ENCODE measurements at places on chromosomes 3 and 15. TPM values are rescaled to one million over a fixed set of nuclear protein-coding genes. Genes with fewer than 3 reads are reported as not detected.
A peak's percentile ranks its signal among the peaks of the same experiment; 100 is the strongest.

DNA sequence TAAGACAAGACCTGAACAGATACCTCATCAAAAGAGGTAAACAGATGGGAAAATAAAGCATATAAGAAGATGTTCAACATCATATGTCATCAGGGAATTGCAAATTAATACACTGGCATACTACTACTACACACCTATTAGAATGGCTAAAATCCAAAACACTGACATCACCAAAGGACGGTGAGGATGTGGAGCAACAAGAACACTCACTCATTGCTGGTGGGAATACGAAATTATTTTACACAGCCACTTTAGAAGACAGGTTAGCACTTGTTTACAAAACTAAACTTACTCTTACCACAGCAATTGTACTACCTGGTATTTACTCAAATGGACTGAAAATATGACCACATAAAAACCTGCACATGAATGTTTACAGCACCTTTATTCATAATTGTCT lies 119.6 kb downstream of the GSK3B start:
- no peak for DNase-seq

- no peak for DNase-seq
Measured at GRCh38 chr3:94912656-94913055, 849.8 kb downstream of the NSUN3 start.

IL5RA gene
- total RNA-seq = 3.5 TPM

ZIC1 gene
- total RNA-seq = not detected

- no peak for DNase-seq
Measured at GRCh38 chr3:127844326-127844942, 22.1 kb upstream of the MGLL start.

ZMYND10 gene
- total RNA-seq = 0.20 TPM

DNA sequence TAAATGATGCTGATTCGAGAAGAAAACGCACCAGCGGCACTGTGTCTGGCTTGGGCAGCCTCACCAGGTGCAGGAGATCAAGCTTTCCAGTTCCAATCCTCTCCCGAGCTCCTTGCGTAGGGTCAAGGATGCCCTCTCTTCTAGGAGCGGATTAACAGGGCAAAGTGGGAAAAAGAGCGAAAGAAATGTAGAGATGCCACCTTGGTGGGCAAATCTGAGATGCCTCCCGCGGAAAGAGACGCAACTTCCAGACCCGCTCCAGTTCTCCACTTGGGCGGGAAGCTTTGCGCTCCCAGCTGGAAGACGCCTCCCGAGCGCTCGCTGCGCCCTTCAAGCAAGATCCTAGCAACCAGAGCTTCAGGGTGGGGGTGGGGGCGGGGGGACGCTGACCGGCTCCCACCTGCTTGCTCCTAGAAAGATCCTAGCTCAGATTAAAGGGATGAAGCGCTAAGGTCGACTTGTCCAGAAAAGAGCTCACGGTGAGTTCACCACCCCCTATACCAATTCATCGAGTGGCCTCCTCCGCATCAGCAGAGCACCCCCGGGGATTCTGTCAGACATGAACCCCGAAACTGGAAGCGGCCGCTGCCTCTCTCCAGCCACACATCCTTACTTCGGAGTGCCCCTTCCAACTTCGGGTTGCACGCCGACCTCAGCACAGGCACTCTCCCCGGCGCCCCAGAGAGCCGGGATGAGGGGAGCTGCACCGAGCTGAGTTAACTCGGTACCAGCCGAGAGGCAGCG lies 769 bp downstream of the TAFA4 start:
- peak; percentile 8 for DNase-seq

NRROS gene
- total RNA-seq = 4.5 TPM

DNA sequence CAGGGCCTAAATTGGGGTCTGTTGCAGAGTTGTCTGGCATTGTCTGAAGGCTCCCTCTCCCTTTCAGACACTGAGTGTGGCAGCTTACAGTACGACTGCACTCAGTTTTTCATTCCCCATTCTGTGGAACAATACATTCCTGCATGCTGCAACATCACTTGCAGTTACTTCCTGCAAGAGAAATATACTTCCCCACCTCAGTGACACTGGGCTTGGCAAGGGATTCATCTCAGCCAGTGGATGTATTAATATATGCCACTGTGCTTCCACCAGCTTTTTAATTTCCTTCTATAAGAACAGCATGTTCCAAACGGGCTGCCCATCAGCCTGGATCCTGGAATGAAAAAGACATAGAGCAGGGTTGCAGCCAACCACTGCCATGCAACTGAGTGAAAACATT lies 23.1 kb downstream of the B3GALNT1 start:
- peak; percentile 22 for DNase-seq

GRCh38 chr3:42819351-42819965 lies 10.2 kb downstream of the ACKR2 start:
- no peak for DNase-seq

DNA sequence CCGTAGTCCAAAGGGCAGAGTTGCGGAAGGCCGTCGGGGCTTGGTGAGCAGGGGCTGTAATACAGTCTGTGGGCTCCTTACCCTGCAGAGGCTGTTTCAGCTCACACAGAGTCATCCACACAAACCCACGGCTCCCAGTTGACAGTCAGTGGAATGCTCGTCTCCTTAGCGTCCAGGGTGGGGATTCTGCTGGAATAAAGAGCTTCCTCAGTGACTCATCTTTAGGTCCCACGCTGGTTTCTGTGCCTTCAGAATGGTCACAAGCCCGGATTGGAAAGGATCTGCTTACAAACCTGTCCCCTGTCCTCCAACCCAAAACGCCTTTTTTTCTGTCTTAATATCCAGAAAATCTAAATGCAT lies 201.3 kb upstream of the TPM1 start:
- no peak for DNase-seq

DNA sequence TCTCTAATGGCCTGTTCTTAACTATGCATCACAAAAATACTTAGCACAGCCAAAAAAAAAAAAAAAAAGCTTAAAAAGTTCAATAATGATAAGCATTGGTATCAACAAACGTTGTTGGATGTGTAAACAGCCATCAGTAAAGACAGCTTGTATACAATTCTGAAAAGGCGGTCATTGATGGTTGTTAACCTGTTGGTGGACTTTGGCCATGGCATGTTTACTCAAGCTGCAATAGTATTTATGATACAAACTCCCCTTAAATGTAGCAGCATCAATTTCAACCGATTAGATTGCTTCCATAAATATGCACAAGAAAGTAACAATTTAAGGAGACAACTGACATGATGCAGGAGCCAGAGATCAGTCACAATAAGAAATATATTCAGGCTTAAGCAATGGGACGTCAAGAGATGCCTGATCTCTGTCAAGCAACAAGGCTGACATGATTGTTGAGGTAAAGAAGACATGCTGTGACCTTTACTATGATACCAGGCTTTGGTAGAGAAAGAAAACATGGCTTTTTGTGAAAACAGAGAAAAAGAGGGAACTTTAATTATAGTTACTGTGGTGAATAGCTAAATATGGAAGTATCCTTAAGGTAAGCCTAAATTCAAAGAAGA lies 14.2 kb upstream of the SLC7A14 start:
- DNase-seq = no peak

DNA sequence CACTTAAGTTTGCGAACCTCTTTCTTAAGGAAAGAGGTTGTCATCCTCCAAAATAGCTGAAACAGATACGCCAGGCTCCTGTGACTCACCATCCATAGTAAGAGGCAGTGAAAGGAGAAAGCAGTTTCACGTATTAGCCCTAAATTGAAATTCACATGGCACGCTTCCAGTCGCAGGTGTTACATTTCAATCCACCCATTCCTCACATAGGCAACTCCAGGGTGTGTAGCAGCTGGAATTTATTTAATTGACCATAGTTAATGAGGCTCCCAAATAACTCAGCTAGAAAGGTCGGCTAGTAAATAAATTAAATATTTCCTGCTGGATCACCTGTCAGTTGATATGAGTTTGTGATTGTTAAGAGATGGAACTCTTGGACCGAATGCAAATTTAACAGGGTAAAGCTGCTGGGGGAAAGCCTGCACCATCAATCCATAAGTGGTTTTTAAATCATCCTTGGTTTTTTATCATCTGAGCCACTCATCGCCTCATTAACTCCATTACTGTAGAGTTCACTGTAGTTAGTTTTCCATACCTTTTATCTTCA lies 19.6 kb downstream of the NSUN3 start:
- DNase-seq = no peak

DNAH12 gene
- total RNA-seq = 0.06 TPM

DNA sequence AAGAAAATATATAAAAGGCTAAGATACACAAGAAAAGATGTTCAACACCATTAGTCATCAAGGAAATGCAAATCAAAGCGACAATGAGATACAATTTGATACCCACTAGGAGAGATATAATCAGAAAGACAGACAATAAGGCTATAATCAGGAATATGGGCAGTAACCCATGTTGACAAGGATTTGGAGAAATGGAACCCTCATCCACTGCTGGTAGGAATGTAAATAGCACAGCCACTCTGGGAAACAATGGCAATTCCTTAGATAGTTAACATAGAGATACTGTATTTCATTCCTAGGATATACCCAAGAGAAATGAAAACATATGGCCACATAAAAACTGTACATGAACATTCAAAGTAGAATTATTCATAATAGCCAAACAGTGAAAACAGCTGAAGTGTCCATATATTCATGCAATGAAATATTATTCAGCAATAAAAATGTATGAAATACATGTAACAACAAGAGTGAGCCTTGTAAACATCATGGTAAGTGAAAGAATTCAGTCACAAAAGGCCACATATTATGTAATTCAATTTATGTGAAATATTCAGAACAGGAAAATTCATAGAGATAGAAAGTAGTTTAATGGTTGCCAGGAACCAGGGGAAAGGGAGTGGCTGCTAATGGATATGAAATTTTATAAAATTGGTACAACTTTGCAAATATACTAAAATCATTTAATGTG lies 18.2 kb upstream of the COL8A1 start:
- no peak for DNase-seq

FEZF2 gene
- total RNA-seq = not detected

DNA sequence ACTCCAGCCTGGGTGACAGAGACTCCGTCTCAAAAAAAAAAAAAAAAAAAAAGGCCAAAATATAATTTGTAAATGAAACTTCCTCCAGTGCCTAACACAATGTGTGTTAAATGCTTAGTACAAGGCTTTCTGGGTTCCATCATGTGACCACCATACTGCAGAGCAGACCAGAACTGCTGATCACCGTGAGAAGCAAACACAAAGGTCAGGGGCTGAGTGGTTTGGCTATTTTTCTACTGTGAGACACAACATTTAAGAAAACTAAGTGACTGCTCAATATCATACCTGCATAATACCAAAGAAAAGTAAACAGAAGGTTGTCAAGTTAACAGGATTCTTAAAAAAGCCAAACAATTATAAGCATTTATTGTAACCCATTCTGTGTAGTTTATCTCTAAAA lies 13.2 kb downstream of the ABCC5 start:
- DNase-seq = no peak

GRCh38 chr3:172244011-172244410 lies 204.2 kb downstream of the GHSR start:
- no peak for DNase-seq

DNA sequence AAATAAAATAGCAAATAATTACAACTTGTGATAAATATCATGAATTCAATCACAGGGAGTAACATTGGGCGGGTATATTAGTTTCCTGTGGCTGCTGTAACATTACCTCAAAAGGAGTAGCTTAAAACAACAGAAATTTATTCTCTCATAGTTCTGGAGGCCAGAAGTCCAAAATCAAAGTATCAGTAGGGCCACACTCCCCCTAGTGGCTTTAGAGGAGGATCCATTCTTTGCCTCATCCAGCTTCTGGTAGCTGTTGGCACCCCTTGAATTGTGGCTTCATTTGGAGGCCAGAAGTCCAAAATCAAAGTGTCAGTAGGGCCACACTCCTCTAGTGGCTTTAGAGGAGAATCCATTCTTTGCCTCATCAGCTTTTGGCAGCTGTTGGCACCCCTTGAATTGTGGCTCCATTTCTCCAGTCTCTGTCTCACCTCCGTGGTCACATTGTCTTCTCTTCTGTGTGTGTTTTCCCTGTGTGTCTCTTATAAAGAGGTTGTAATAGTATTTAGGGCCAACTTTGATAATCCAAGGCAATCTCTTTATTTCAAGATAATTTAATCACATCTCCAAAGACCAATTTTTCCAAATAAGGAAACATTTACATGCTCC lies 3.1 kb upstream of the CFAP20DC start:
- no peak for DNase-seq

GRCh38 chr15:97874139-97874538 lies 86.4 kb upstream of the ARRDC4 start:
- no peak for DNase-seq

KLF15 gene
- 24.0 TPM for total RNA-seq

PLSCR2 gene
- total RNA-seq = 0.23 TPM

DNA sequence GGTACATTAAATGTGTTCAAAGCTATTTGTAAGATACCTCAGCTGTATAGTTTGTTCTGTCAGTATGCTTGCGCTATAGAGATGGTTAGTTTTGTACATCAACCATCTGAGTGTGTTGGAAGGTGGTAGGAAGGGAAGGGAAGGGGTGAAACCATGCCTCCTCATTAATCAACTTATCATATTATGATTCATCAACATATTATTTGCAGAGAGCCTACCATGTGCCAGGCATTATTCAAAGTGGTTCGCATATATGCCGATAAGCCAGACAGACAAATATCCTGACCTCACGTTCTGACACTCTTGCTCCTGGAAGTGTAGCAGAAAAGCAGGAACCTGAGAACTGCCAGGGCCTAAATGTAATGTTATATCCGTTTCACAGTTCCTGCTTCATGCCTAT lies 248.1 kb upstream of the NR2E3 start:
- DNase-seq = no peak

GRCh38 chr15:47824147-47824546 lies 106.8 kb downstream of the SEMA6D start:
- DNase-seq = no peak

NCK1 gene
- total RNA-seq = 30.0 TPM

DNA sequence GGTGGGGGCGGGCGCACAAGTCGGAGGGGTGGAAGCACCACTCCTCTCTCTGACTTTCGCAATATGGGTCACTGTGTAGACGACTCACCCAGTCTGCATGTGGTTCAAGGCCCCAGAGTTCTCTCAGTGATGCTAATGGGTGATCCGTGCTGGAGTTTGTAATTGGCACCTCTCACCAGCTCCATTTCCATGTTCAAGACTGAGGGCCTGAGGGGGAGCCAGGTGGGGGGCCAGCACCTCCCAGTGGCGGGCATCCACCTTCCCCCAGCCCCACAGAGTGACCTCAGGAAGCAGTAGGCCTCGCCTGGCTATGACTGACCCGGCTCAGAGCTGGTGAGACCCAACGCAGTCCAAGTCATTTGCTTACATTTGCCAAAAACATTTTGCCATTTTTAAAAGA lies 230.0 kb upstream of the ST8SIA2 start:
- DNase-seq = no peak

DNA sequence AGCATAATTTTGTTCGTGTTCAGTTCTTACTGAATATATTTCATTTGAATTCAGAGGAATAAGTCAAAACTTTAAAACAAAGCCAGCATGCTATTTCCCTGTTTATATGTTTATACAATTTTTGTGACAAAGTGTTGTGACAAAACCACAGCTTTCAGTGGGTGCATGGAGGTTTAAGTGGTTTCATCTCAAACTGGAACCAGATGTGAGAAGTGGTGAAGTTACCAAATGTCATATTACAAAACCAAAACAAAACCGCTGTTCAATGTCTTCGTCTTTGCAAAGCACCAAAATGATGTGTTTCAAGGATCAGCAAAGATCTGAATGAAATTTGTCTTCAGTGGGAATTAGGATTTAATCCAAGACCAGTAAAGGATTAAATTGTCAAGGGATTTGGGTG lies 59.3 kb upstream of the OSTN start:
- no peak for DNase-seq

GRCh38 chr3:24332092-24332491 lies 162.6 kb downstream of the THRB start:
- DNase-seq = no peak

- no peak for DNase-seq
Measured at GRCh38 chr3:138234401-138235179, 47.5 kb downstream of the ARMC8 start.

LMAN1L gene
- total RNA-seq = 111 TPM
